ENCODE measurements at places on chromosomes 13 and 19. TPM values are rescaled to one million over a fixed set of nuclear protein-coding genes. Genes with fewer than 3 reads are reported as not detected.

GRCh38 chr19:19510432-19510831, 4.9 kb downstream of the TSSK6 start:
- no peak for DNase-seq

DNA sequence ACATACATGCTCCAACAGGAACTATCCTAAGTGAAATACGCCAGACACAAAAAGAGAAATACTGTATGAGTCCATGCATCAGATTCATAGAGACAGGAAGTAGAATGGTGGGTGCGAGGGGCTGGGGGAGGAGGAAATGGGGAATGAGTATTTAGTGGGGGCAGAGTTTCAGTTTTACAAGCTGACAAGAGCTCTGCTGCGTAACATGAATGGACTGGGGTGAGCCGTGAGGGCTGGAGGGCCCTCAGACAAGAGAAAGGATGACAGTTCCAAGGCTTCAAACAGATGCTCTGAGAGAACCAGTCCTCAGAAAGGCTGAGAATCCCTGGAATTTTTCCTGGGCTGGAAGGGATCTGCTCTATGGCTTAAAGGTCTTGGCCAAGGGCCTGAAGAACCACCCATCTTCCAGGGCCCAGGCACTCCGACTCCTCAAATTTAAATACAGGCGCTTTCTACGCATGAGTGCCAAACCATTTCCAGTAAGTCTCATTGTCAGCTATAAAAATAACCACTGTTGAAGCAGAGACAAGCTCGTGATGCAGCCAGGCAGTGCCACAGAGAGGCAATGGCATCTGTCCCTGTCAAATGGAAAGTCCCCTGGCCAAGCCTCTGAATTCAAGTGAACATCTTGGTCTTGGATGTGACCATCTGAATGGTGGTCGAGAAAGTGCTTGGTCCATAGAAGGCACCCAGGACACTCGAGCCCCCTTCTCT, 17.5 kb downstream of the KLF2 start:
- DNase-seq, result peak; percentile 58

DNA sequence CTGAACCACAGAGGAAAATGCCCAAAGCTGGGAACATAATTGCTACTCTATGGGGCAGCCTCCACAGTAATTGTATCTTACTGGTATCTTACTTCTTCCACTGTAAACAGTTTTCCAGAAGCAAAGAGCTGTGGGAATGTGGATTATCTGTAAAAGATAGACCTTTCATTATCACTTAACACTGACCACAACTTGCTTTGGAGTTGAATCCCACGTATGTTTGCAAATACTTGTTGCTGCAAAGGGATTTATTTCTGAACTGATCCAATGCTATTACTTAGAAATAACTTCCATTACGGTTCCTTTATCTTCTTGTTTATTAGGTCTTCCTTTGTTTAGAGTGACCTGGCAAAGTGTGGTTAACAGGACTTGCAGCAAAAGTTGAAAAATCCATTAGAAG, 218.1 kb downstream of the KCTD12 start:
- no peak for DNase-seq

DNA sequence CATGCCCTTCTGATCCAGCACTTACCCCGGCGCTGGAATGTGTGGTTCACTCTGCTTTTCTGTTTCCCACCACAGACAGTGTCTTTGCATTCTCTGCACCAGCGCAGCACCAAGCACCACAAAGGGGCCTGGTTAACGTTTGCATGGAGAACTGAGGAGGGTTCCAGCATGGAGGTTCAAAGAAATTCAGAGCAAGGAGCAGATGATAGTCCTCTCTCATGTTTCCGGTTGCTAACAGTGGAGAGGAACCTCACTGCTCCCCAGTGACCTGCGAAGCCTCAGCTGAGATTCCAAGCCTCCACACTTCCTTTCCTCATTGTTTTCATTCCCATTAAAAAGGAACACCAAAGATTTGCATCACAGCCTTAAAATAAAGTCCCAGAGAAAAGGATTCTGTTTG, 99.7 kb downstream of the STARD13 start:
- DNase-seq, result no peak

DNA sequence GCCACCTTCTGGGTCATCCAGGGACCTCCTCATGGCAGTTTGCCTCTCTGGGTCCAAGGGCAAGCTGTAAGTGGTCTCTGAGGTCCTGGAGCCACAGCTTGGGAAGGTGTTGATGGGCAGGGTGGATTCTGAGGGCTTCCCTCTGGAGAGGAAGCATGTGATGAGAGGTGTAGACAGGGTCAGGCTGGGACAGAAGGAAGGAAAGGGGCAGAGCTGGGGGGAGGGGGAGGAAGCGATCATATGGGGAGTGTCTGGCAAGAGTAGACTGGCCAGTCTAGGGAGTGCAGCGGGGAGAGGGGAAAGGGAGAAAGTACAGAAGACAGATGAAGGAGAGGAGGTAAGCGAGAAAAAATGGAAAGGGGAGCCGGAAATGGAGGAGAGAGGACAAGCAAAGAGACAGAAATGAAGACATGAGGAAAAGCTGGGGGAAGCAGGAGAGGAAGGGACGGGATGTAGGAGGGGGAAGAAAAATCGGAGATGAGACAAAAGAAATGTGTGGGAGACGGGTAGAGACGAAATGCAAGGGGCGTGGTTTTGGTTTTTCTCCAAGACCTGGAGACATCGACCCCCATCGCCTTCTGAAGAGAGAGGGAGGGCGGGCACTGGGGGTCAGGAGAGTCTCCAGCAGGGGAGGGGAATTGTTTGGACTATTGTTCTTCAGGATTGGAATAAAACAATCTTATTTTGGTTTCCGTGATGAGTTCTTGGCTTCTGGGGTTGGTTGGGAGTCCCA, 26.6 kb downstream of the ZSWIM9 start:
- DNase-seq, result peak; percentile 19

- no peak for DNase-seq
Measured at GRCh38 chr13:35387682-35388250, 88.7 kb downstream of the MAB21L1 start.

GRCh38 chr19:15524781-15525180, 16.5 kb downstream of the CYP4F22 start:
- DNase-seq, result no peak

GRCh38 chr19:33394006-33394722, 20.7 kb downstream of the CEBPG start:
- DNase-seq, result no peak

GRCh38 chr13:41969072-41969471, 8.2 kb upstream of the VWA8 start:
- DNase-seq, result no peak

- DNase-seq, result no peak
Measured at GRCh38 chr19:3046698-3047495, 15.4 kb downstream of the TLE5 start.

DNA sequence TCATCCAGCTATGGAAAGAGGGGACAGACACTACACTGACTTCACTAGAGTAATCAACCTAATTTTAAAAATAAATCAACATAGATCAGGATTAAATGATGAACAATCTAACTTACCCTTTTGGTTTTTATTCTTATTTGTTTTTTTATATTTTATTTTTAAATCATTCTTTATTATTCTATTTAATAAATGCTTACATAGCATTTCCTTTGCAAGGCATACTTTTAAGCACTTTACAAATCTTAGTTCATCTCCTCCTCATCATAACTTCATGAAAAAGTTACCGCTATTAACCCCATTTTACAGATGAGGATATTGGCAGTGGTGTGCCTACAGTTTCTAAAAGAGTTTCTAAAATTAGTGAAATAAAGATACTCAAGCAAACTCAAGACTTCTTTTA, 380.6 kb downstream of the TBC1D4 start:
- DNase-seq, result no peak

- peak; percentile 60 for DNase-seq
Measured at GRCh38 chr13:111031531-111031961, 83.6 kb upstream of the ARHGEF7 start.

Gene PEAK3
- total RNA-seq, result 1.9 TPM

Gene HCST
- total RNA-seq, result 10.0 TPM

Gene PCDH17
- 5.9 TPM for total RNA-seq

Gene RTBDN
- total RNA-seq, result not detected

Gene KIR3DL2
- not detected for total RNA-seq

Data from adrenal gland (tissue), 19 donors.